ENCODE measurements at places on chromosomes 11 and 22.

DNA sequence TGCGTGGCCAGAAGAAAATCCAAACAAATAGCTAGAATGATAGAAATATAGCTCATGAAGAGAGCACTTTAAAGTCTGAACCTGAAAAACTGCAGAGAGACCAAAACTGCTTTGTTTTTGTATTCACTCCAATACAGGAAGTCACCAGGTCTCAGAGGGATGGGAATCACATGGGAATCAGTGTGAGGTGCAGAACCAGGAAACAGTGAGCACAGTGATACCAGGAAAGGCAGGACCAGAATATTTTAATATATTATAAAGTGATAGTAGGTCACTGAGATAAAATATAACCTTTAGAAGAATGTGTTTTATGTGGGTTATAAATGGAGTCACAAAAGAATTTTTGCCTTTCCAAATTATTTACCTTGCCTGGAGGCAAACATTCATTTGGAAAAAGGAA lies 277.3 kb downstream of the CASP12 start:
- DNase-seq = no peak

DNA sequence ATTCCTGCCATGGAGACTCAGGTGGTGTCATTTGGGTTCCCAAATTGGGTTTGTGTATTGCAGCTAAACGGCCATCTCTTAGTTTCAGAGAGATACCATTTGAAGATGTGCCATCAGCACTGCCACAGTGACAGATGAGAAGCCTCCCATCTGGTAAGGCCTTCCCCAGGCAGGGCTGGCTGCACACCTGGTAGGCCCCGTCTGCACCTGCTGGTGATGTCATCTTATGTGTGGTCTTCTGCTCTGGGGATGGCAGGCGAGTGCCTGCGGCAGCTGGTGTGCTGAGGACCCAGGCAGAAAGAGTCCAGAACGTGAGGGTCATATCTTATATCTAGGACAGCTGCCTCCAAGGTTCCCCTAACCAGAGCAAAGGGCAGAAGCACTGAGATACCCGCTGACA lies 100.6 kb downstream of the CSNK2A3 start:
- DNase-seq = no peak

DNA sequence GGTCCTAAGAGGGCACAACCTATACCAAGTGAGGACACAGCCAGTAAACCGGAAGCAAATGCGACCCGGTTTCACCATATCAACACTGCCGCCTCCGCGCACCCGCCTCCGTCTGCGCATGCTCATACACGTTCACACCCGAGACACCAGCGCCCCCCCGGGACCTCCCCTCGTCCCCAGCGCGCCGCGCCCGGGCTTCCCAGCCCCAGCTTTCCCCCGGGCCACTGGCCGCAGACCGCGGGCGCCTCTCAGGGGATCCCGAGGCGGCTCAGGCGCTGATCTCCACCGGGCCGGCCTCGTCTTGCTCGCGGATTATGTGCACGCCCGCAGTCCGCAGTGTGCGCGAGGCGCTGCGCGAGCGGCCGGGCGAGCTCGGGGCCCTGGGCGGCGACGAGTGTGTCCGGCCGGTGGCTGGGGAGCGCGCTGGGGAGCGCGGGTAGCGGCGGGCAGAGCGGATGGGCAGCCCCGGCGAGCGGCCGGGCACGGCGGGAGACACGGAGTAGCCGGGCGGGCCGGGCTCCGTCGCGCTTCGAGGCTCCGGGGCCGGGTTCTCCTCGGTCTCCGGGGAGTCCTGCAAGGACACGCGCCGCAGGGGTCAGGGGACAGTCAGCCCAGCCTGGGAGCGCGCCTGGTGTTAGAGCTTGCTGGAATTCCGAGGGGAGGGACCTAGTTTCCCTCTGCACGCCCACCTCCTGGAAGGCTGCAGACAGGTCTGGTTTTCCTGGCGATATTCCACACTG lies 2.0 kb downstream of the HEPN1 start:
- DNase-seq = peak; percentile 81

GRCh38 chr22:27220339-27220738 lies 563.0 kb downstream of the MIAT start:
- no peak for DNase-seq

- DNase-seq = peak; percentile 53
These were observed 75.3 kb downstream of the FBLN1 start for GRCh38 chr22:45577746-45578523.

GRCh38 chr11:82004537-82005213 lies 729.0 kb downstream of the FAM181B start:
- DNase-seq = no peak

- peak; percentile 94 for DNase-seq
These were observed 41.0 kb upstream of the CD5 start for GRCh38 chr11:61061081-61061826.

- DNase-seq = no peak
These were observed 456 bp upstream of the SPI1 start for GRCh38 chr11:47378836-47379170.

DNA sequence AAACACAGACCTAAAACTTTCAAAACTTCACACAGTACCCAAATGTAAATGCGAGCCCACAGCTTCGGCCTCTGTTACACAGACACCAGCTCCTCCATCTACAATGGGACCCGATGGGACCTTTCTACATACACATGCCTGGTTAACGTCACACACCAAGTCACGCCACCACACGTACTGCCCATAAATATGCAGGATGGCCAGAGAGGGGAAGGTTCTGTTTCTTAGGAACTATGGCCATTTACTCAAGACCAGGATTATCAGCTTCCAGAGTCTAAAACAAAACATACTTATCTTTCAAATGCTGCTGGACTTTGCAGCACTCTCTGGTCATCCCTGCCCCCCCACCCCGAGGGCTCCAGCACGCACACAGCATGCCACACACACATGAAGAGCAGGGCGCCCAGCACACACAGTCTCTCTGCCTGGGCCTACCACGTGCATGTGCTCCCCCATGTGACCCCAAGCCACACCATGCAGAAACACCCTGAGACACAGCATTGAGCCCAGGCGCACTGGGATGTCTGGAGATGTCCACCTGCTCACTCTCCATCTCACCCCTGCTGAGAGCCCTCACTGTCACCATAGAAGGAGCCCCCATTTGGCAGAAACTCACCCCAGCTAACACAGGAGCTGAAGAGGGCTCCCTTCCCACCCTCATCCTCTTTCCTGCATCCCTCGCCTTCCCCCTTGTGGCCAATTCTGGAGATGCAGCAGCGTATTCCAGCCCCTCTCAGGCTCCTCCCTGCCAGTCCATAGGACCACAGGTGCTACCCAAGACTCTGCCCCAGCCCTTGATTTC lies 61.8 kb downstream of the SLC22A12 start:
- peak; percentile 52 for DNase-seq

DNA sequence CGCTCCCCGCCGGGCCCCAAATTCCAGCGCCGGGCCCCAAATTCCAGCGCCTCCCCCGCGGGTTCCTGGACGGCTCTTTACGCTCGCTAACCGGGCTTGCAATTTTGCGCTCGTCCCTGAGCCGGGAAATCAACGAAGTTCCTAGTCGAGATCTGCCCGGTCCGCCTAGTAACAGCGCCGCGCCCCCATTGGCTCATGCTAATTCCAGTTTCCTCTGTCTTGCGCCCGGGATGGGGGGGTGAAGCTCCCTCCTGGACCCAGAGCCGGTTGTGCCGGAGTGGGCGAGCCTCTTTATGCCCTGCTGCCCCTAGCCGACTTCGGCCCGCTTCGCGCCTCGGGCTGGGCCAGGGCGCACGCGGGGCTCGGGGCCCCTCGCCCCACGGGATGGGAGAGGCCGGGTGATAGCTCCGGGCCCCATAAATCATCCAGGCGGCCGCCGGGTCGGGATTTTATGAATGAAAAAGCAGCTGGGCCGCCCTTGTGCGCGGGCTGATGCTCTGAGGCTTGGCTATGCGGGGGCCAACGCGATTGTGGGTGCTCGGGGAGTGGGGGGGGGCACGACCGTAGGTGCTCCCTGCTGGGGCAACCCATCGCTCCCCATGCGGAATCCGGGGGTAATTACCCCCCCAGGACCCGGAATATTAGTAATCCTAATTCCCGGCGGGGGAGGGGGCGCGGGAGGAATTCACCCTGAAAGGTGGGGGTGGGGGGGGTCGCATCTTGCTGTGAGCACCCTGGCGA lies 1.8 kb upstream of the CCND1 start:
- DNase-seq = no peak

GRCh38 chr11:23041001-23041503 lies 180.8 kb upstream of the CCDC179 start:
- DNase-seq = no peak

DNA sequence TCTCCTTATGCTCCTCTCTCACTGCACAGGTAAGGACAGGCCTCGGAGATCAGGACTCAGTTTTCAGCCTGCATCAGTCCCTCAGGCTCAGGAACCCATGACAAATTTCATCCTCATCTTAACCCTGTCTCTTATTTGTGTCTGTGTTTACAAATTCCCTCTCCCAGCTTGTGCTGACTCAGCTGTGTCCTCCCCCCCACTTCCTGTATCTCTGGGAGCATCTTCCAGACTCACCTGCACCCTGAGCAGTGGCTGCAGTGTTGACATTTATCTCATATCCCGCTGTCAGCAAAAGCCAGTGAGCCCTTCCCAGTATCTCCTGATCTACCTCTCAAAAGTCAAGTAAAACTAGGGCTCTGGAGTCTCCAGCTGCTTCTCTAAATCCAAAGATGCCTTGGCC lies 65.6 kb upstream of the VPREB1 start:
- DNase-seq = no peak

GRCh38 chr22:26481694-26482093 lies 1.9 kb downstream of the HPS4 start:
- DNase-seq = no peak

DNA sequence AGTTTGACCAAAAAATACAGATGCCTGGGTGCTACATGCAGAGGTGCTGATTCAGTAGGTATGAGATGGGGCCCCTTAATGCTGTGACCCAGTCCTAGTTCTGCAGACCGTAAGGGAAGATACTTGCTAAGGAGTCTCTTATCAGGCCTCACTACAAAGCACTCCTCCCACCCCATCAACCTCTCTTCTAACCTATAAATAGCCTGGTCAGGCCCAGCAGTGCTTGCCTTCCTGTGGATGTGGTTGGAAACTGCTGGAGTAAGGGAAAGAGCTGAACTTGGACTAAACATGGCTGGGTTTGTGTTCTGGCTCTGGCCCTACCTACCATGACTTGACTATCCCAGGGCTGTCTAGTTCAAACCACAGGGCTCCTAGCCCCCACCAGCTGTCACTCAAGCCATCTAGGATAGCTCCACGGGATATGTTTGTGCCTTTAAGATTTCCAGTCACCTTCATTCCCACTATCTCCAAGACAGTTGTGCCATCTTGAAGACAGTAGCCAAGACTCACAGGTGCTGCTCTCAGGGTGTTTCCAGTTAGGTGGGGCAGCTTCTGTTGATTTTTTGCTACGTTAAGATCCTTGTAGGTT lies 9.5 kb upstream of the DKK3 start:
- DNase-seq = no peak
